PC-3 (cell line): ENCODE measurements at places on chromosomes 12 and 14.

DNA sequence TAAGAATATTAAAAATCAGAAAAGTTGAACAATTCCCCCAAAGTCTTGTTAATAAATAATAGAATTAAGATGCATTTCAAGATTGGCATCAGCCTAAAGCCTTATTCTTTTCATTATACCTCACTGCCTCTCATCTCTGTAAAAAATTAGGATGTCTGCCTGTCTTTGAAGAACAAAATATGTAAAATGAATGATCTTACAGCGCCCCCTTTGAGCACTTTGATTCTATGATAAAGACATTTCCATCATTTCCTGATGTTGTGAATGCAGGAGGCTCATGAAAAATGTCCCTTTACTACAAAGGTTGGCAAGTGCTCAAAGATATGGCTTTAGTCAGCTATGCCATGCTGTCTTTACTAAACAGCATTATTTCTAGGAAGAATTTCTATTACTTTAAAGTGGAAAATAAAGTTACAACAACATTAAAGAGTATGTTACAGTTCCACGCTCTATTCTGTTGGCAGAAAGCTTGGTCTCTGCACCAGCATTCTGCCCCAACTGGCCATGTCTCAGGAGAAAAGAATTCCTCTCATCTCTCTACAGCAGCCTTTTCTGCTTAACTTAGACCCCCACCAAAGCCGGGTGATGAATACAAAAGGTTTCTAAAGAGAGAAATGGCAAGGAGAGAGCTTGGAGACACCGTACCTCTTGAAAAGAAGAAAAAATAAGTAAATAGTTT is 95.1 kb downstream of the LLPH start:
- peak; percentile 79 for DNase-seq

GRCh38 chr12:12992418-12993130 is 7.5 kb downstream of the HEBP1 start:
- no peak for DNase-seq

DNA sequence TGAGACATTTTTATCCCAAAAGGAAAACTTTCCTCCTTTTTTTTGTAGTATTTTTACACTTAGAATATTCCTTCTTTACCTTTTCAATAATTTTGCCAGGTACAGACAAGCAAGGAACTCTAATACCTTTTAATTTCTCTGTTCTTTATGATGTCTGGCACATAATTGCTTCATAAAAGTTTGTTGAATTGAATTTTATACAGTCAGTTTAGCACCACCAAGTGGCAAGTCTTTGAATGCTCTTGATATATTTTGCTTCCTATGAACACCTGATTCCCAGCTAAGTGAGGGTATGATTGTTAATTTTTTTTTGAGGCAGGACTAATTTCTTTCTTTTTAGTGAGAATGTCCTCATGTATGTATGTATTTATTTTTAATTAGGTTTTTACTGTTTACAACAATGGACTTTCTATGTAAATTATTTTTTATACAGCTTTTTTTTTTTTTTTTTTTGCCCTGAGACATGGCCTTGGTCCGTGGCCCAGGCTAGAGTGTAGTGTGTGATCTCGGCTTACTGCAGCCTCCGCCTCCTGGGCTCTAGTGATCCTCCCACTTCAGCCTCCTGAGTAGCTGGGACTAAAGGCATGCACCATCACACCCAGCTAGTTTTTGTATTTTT is 6.9 kb downstream of the TBC1D15 start:
- peak; percentile 62 for DNase-seq

GRCh38 chr14:76919431-76920330 is 93.5 kb downstream of the LRRC74A start:
- peak; percentile 73 for DNase-seq

DNA sequence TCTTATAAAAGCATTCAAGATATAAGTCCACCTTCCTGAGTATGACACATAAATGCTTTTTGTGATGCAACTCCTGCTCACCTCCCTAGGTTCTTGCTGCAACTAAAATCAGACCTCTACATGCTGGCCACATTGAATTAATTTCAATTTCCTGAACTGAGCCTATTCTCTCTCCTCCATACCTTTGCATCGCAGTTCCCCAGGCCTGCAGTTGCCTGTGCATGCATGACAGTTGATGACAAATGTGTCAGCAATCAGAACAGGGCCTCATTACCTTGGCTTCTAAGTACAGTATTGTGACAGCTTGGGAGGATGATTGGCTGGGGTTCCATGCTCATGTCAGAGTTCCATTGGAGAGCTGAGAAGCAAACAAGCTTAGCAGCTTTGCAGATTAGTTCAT is 3.9 kb upstream of the TM7SF3 start:
- DNase-seq: no peak

DNA sequence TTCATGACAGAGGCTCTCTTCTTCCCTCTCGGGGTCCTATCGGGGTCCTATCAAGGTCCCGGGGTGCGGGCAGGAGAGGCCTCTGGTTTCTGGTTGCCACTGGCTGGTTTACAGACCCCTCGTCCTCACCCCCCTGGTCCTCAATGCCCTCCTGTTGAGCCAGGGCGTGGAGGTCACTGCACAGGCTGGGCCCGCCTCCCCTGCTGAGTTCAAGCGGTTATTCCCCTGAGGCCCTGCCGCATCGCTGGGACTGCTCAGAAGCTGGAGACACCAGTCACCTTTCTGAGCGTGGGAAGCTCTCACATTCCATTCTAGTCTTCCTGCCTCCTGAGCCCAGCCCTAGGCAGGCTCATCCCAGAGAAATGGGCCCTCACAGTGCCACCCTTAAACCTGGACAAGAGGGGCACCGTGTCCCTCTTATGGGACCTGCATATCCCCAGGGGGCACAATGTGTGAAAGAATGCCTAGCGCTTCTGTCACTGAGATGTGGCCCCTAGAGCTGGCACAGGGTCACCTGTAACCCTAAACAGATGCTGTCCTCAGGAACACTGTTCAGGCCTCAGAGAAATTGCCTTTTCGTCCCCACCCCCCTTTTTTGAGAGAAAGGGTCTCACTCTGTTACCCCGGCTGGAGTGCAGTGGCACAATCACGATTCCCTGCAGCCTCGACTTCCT is 177.7 kb upstream of the RGS6 start:
- no peak for DNase-seq

DNA sequence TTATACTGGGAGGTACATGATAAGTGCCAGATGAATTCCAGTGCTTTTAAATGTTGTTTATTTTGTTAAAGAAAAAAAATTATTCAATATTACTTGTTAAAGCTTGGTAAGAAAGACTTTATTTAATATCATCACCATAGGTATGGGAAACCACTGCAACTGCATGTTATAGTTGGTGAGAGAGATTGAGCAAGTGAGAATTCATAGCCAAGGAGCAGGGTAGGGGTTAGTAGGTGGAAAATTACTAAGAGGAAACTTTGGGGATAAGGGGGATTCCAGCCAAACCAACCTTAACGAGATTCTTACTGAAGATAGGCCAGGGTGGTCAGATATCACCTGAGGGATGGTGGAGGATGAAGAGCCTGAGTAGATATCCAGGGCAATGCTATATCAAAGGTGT is 38.4 kb downstream of the SLC16A7 start:
- DNase-seq: no peak

- no peak for DNase-seq
These were observed 413.4 kb upstream of the TBX3 start for GRCh38 chr12:115097416-115097815.

DNA sequence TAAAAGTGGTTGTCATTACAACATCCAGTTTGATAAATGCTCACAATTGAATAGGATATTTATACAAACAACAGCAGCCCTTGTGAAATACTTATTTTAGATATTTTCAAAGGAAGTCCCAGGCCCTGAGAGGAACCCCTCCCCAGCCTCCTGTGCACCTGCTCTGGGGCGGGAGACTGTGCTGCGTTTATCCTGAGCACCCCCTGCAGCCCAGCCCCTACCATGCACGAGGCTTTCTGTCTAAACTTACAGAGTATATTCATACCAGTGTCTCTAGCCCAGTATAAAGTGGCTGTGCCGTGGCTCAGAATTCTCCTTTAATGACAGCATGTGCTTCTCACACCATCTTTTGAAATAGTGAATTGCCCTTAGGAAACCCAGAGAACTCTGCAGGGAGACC is 1084.3 kb downstream of the TMEM121 start:
- no peak for DNase-seq

DNA sequence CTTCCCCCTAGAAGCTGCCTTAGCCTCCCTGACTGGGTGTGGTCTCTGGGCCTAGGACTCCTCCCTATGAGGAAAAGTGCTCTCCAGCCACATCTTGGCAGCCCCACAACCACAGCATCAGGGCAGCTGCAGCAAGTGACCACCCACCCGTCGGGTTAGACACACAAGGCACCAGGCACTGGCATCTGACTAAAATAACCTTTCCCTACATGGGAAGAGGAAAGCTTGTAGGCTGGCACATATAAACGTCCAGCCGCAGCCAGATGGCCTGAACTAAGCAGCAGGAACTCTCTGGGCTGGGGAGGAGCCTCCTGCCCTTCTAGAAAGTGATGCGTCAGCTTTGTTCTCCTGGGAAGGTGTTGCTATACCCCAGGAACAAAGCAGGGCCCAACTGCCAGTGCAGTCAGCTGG is 328.7 kb downstream of the DPF3 start:
- no peak for DNase-seq

DNA sequence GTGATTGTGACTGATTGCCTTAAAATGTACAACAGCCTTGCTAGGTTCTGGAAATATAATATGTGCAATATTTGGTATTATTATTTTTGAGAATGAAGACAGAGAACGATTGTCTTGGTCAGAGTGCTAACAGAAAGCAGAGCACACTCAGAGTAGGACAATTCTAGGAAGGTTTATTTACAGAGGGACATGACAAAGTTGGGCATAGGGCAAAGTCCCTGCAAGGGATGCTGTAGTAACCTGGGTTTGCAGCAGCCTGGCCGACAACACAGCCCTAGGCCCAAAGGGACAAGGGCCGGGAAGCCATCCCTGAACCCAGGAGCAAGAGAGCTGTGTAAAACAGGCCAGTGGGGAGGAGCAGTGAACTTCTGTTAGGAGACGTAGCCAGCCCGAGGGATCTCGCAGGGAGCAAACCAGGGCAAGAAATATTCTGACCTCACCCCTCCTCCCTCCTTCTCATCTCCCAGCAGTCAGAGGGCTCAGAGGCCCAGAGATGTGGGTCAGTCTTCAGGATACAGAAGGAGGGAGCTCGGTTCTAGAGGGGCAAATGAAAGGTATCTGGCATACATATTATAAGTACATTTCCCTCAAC is 51.0 kb upstream of the FERMT2 start:
- DNase-seq: no peak

GRCh38 chr14:58160561-58160960 is 8.5 kb upstream of the ARMH4 start:
- no peak for DNase-seq

- no peak for DNase-seq
These were observed 133.5 kb upstream of the KRAS start for GRCh38 chr12:25384038-25384892.

- peak; percentile 41 for DNase-seq
These were observed 652 bp upstream of the SELPLG start for GRCh38 chr12:108634341-108634751.

DNA sequence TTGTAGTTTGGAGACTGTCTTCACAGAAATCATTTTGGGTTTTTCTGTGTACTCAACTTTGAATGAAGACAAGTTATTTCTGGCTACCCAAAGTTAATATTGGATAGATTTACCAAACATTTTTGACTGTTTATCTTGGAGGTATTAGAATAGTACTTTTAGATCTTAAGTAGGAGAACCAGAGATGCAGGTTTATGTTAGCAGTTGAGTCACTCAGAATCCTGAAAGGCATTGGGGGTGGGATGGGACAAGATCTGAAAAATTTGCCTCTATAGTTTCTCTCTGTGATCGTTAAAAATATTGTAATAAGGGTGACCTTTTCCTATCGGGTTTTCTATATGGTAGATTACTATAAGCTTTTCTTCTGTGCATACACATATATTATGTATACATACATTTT is 112.3 kb downstream of the TTC6 start:
- DNase-seq: peak; percentile 72

GRCh38 chr12:105315726-105316125 is 14.8 kb upstream of the C12orf75 start:
- no peak for DNase-seq

DNA sequence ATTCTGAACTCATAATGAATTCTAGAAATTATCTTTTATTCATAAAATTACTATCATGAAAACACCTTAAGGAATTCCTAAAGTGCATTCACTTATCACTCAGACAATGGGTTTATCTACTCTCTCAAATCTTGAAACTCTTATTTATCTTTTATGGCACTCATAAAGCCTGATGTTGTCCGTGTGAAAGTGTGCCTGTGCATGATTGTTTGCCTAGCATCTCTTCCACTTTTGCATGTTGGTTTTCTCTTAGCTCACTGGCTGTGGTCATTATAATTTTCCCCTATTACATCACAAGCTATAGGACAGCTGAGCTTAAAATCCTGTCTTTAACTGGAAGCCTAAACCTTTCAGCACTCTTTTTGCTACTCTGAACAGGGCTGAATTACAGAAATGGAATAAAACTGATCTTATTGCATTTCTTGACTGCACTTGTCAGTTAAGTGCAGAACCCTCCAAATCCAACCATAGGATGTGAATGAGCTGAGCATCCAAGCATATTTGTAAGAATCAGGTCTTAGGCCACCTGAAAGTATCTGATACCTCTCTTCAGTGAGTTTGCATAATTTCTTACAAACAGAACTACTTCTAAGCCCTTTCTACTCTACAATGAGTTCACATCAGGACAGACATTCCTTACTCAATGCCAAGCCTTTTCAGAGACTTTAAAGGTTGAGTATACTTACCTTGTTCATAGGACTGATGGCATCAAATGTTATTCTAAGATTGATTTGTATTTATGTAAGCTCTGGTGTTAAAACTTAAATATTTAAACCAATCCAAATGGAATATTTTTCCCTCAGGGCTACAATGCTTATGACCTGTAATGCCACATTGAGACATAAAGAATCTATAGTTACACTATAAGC is 221.2 kb upstream of the KITLG start:
- DNase-seq: no peak

GRCh38 chr12:105338966-105339365 is 8.5 kb downstream of the C12orf75 start:
- DNase-seq: no peak

DNA sequence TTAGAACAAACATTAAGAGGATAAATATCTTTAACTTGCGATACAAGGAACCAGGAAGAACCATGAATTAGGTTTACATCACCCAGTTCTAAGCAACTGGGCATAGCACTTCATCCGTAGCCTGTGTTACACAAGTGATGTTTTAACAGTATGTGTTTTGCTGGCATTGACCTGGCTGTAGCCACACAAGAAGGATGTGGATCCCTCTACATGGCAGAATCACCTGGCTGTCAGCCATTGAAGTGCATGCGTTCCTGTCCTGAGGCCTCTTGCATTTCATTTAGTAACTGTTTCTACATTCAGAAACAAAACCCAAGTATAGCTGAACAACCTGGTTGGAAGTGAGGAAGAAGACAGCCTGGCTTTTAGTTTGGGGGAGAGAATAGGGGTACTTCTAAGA is 72.2 kb downstream of the TGFB3 start:
- DNase-seq: no peak

GRCh38 chr14:64147126-64147790 is 146.9 kb downstream of the ESR2 start:
- DNase-seq: no peak
